T follicular helper cell (primary cell): ENCODE measurements at places on chromosomes 16 and 17.

DNA sequence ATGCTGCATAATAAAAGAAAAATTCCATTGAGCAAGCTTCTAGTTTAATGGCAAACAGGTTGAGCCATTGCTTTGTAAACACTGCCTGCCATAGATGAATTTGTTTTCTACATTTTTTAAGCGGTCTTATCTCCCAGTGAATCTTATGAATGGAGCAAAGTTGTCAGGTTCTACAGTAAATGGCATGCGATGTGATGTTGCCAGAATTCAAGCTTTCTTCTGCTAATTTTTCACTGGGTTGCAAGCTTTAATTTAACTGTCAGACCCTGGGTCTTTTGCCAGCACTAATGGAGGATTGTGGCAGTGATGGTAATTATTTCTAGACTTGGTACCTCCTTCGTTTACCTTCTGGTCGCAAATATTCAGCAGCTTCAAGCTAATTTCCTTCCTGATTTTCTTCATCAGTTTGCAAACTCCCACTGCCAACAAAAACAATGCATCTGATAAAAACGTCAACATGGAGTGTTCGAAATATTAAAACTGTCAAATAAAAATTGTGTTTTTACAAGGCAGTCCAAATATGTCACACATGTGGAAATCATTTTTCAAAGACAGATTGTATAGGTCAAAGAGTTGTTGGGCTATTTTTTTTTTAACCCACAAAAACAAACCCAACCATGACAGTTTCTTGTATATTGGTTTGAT lies 274.2 kb upstream of the ERCC4 start:
- no peak for DNase-seq

DNA sequence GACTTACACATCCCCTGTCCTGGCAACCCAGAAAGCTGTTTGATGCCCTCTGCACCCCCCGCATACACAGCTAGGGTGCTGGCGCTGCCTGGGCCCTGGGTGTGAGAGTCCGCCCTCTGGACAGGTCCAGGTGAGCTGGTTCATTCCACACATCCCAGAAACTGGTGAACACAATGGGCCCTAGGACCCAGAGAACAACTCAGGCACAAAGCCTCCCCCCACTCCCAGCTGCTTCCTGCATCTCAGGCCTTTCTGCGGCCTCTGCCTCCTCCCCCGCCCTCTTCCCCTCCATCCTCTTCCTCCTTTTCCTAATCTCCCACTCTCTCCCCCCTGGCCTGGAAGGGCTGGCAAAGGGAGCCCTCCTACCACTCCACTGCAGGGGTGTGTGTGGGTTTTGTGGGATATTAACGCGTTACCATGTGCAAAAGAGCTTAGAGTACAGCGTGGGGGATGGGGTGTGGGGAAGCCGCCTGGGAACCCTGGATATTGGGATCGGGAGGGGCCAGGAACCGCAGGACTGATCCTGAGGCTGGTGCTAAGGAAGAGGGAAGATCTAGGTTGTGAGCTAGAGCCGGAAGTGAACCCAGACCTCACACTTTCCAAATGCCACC lies 1.6 kb upstream of the PPP1R9B start:
- peak; percentile 20 for DNase-seq

GRCh38 chr17:82911822-82912221 lies 72.0 kb upstream of the ZNF750 start:
- DNase-seq, result no peak

- no peak for DNase-seq
Observed at GRCh38 chr16:12526515-12526914, 277.2 kb downstream of the CPPED1 start.

GRCh38 chr17:58344791-58345157 lies 7.2 kb downstream of the SUPT4H1 start:
- DNase-seq, result peak; percentile 50

DNA sequence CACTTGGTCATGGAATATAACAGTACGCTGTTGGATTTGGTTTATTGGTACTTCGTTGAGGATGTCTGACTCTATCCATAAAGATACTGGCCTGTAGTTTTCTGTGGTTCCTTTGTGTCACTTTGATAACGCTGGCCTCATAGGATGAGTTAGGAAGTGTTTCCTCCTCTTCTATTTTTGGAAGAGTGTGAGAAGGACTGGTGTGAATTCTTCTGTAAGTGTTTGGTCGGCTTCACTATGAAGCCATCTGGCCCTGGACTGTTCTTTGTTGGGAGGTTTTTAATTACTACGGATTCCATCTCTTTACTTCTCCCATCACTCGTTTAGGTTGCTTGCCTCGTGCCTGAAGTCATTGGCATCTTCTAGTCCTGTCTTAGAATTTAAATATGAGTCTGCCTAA lies 117.3 kb downstream of the OR1D5 start:
- no peak for DNase-seq

DNA sequence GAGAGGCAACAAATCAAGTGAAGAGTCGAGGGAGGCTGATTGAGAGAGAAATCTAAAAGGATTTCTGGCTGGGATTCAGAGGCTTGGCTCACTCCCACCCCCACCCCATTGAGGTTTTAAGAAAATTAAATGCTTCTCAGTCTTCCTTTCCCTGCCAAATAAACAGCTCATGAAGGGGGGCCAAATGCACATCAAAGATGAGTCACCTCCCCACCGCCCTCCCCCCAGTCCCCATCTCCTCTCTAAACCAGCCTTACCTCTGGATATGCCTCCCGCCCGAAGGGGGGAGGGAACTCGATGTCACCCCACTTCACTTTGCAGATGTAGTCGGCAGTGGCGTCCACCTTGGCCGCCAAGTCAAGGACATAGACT lies 11.6 kb downstream of the ACLY start:
- no peak for DNase-seq
